Lung (tissue), 17 donors: ENCODE measurements at places on chromosomes 2 and 18.

- DNase-seq: peak; percentile 72
Measured at GRCh38 chr18:58998401-58999203, 133.9 kb downstream of the ZNF532 start.

DNA sequence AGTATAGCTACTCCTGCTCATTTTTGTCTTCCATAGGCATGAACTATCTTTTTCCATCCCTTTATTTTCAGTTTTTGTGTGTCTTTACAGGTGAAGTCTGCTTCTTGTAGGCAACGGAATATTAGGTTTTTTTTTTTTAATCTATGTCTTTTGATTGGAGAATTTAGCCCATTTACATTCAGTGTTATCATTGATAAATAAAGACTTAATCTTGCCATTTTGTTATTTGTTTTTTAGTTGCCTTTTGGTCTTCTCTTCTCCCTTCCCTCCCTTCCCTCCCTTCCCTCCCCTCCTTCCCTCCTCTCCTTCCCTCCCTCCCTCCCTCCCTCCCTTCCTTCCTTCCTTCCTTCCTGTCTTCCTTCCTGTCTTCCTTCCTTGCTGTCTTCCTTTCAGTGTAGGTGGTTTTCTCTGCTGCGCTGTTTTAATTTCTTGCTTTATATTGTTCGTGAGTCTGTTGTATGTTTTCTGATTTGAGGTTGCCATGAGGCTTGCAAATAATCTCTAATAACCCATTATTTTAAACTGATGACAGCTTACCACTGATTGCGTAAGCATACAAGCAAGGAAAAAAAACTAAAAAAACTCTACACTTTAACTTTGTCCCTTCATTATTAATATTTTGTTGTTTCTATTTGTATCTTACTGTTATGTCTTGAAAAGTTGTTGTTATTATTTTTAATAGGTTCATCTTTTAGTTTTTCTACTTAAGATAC, 353.8 kb downstream of the PARD3B start:
- no peak for DNase-seq

DNA sequence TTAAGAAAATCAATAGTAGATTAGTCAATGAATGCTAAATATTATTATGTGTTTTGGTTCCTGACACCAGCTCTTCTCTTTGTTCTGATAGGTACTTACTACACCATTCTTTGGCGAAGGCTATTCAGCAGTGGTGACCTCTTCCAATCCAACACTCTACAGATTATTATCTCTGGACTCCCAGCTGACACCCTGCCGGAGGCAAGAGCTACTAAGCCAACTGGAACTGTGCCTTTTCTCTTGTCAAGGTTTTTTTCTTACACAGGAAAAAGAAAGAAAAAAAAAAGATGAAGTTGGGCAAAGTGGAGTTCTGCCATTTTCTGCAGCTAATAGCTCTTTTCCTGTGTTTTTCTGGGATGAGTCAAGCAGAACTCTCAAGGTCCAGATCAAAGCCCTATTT, 11.7 kb downstream of the CDH7 start:
- DNase-seq: no peak

DNA sequence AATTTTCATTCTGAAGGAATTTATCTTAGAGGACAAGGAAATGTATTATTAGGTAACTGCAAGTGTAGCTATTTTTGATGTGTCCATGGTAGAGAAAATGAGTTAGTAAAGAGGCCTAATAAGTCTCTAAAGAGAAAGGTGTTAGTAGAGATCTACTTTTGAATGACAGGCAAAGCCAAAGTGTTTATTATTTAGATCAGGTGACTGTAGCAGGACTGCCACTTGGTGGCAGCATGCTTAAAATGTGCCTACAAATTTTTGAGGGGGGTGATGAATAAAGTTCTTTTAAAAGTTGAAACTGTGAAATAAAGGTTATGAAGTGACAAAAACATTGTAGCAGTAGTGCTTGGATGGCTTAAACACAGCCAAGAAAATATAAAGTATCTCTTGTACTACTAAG, 421.5 kb upstream of the MEIS1 start:
- DNase-seq: no peak

- DNase-seq: no peak
Measured at GRCh38 chr18:21054252-21054821, 57.3 kb downstream of the ROCK1 start.

DNA sequence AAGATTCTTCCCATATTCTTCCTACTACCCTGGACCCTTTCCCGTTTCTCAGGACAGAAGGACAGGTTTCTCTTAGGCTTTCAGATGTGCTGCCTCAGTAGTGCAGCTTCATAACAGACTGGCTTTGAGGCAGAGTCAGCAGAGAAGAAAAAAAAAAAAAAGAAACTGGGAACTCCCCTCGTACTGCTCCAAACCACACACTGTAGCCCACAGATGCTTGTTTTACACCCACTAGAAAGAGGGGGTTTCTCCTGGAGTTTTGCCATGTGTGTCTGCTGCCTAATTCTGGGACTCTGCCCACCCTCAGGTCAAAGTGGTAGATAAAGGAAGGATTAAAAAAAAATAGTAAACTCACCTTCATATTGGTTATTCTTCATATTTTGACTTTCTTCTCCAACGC, 95.9 kb downstream of the NCOA1 start:
- no peak for DNase-seq

DNA sequence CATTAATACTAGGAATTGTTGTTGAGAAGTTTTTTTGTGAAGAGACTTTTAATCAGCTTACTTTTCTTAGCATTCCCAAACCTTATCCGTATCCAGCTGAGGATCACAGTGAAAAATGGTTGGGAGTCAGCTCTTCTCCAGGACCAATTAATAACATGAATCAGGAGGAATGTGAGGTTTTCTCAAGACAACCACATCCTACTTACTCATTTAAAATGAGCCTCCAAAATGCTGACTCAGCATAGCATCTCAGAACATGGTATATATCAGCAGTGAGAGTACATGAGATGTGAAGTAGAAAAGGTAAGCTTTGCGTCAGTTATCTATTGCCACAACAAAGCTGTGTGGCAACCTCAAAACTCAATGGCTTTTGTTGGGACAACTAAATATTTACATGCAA, 140.3 kb downstream of the NRP2 start:
- DNase-seq: no peak

- DNase-seq: no peak
Measured at GRCh38 chr2:158782136-158782535, 13.0 kb upstream of the DAPL1 start.

- no peak for DNase-seq
Measured at GRCh38 chr18:58315739-58316215, 271.8 kb downstream of the NEDD4L start.

- DNase-seq: no peak
Measured at GRCh38 chr2:130963849-130964793, 127.4 kb downstream of the ARHGEF4 start.

DNA sequence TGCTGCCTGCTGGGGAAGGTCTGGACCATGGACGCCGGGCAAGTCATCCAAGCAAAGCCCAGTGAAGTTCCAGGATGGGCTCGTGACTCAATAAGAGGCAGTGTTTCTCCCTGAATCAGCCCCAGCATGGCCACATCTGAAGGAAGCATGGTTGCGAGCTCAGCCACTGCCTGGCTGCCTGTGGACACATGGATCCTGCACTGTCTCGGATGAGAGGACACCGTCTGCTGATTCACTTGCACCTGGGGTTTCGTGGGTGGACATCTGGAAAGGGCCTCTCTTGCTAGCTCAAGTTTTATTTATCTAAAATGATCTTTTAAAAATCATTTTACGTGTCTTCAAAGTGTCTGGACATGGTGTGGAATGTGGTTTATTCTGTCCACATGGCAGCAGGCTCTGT, 224.8 kb upstream of the FN1 start:
- no peak for DNase-seq

DNA sequence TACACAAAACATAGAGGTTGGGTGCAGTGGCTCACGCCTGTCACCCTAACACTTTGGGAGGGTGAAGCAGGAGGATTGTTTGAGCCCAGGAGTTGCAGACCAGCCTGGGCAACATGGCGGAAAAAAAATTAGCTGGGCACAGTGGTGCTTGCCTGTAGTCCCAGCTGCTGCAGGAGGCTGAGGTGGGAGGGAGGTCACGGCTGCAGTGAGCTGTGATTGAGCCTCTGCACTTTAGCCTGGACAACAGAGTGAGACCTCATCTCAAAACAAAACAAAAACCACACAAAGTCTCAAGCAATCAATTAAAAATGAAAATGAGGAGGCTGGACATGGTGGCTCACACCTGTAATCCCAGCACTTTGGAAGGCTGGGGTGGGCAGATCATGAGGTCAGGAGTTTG, 4.9 kb downstream of the NOP58 start:
- DNase-seq: no peak

GRCh38 chr2:10517351-10518043, 69.4 kb upstream of the ODC1 start:
- no peak for DNase-seq

DNA sequence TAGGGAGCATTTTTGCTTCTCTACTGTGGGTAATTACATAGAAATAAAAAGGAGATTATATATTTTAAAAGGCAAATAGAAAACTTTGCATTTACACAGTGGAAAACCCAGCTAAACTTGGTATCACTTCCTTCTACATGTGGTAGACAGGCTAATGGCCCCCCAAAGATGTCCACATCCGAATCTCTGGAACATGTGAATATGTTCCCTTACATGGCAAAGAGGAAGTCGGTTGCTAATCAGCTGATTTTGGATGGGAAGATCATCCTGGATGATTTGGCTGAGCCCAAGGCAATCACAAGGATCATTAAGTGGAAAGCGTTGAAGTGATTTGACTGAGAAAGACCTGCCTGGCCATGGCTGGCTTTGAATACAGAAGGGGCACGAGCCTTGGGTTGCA, 26.2 kb downstream of the CREG2 start:
- DNase-seq: no peak

GRCh38 chr2:73292906-73293533, 328 bp downstream of the EGR4 start:
- no peak for DNase-seq

- DNase-seq: peak; percentile 85
Measured at GRCh38 chr2:195659982-195660890, 3.2 kb downstream of the SLC39A10 start.

DNA sequence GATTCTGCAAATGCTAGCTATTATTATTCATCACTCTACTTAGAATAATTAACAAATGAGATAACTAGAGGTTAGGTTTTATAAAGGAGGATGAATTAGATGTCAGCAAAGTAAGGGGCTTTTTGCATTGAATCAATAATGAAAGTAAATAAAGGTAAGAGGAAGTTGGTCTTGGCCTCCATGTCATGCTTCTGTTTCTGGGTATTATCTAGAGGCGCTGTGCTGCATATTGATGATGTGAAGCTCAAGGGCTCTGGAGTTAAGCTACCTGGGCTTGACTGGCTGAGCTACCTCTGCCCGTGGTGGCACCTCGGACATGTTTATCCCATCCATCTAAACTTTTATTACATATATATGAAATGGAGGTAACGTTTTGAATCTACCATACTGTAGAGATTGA, 350.9 kb downstream of the PARD3B start:
- no peak for DNase-seq

DNA sequence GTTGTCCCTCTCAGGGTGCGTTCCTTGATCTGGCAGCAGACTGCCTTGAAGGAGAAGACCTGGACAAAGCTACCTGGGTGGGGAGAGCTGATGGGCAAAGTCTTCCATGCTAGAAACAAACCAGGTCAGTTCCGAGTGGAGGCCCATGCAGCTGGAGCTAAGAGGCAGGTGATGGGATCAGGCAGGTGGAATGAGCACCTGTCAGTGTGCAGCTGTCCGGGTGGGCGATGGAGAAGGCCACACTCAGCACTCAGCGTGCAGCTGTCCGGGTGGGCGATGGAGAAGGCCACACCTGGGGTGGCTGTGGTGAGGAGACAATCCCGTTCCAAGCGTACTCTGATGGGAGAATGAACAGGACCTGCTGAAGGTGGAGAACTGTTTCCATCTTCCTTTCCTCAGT, 237.3 kb upstream of the MYT1L start:
- DNase-seq: no peak

DNA sequence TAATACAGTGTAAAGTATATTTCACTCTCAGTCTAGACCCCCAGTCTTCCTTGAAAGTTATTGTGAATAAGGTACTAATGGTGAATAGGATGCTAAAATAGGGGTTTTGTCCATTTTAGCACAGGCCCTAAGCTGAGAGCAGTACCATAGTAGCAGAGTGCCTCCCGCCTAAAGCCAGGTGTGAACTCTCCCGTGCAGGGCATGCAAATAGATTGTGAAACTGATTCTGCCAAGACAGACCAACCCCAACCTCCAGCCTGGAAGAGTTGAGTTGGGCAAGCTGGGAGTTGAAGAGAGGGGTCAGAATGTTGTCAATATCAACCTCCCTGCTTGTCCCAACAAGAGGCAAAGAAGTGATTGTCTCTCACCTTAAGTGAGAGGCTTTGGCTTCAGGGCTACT, 97.4 kb upstream of the CYRIA start:
- DNase-seq: no peak

DNA sequence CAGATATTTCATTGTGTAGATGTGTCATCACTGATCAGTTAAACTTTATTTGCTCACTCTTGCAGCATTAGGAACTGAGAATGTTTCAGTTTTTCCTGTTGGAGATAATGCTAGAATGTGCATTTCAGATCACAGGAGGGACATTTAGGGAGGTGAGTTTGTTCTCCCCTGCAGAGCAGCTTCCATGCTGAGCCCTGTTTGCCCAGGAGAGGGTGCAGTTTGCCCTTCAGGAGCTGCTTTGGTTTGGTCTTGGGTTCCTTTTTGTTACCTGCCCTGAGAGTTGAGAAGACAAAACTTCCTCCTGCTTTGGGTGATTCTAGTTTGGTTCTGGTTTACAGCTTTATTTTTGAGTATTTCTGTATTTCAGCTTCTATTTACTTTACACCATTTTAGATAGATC, 49.9 kb downstream of the DGKD start:
- no peak for DNase-seq

- DNase-seq: no peak
Measured at GRCh38 chr2:44970846-44971450, 29.4 kb downstream of the SIX3 start.
